ENCODE measurements at places on chromosomes 4 and X.

DNA sequence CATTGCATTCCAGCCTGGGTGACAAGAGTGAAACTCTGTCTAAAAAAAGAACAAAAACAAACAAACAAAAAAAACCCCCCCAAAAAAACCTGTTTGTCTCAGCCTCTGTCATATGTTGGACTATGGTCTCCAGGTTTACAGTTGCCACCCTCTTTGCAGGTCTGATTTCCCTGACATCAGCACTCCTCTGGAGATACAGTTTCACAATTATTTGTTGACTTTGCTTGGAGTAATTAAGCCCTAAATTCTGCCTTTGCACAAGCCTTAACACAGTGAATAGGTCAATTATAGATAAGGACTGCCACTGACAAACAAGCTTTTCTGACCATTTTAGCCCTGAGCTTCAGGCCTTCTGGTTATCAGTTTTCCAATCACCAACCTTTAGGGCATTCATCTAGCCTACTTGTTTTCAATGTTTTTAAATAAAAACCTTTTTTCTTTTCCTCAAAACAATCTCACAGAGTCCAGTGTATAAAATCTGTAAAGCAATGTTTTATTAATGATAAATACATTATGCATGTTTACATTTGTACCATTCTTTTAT, 20.4 kb upstream of the MAPK10 start:
- no peak for DNase-seq

DNA sequence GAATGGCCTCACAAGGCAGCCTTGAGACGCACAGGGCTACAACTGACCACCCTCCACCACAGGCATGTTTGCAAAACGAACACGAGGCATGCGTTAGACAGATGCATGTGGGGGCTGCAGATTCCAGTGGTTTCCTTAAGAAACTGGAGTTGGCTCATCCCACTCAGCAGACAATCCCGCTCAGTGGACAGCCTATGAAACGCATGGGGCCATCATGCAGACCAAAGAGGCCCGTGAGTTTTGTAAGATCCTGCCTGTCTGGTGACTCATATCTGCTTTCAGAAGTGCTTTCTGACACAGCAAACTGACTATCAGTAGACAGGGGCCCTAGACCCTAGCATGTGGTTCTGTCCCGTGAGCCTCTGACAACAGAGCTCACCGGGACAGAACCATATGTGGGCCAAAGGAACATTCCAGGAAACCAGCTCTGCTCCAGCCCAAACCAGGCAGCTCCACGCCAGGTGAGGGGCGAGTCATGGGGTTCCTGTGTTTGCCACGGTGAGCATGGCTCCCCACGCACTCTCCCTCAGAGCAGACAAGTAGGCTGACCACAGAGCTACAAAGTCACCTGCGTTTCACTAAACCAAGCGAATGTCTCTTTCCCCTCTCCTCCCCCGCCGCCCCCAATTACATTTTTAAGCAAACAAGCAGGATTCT, 74.4 kb downstream of the MTMR1 start:
- no peak for DNase-seq

DNA sequence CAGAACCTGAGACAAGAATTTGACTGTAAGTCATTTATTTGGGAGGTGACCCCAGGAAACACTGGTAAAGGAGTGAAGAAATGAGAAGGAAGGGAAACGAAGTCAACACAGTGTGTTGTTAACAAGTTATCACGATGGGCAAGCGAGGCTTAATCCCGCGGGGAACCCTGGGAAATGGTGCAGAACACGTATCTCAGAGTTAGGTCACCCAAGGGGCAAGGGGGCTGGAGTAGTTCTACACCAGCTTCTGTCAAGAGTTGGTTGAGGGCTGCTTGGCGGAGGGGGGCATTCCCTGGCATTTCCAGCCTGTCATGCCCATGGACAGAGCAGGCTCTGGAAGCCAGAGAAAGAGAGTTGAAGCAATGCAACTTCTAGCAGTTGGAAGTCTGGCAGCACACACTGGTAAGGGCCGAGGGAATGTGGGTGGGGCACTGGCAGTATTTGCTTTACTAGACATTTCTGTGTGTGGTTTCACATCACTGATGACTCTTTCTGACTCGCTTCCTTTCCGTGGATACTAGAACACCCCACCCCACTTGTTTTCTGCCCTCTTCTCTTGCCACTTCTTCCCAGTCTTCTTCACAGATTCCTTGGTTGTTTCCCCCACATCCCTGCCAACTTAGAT, 52.2 kb upstream of the ADGRG2 start:
- no peak for DNase-seq

GRCh38 chr4:99136329-99136728, 7.8 kb downstream of the ADH4 start:
- no peak for DNase-seq

DNA sequence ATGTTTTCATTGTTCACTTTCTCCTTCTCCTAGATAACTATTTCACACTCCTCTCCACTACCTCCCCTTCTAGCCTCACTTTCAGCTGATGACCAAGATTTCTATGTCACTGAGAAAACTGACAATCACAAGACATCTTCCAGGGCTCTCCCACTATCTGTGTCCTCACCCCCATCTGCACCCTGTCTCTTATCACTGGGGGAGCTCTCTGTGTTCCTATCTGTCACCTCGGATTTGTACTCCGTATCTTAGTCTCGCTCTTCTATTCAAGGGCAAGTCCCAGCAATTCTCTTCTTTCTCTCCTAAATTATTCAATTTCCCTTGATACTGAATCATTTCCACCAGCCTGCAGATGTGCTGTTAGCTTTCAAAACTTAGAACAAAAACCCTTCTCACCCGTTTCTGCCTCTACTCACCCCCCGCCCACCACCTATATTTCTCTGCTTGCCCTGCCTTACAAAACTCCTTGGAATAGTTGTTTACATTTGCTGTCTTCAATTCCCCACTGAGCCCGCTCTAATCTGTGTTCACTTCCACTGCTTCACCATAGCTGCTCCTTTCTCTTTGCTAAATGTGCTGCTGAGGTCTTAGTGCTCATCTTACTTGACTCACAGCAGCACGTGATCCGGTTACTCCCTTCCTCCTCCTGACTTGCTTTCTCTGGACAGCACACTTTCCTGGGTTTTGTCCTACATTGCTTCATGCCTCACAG, 293.2 kb downstream of the UNC5C start:
- DNase-seq: no peak

- no peak for DNase-seq
Observed at GRCh38 chrX:134548257-134549201, 88.6 kb downstream of the HPRT1 start.
